SJCRH30 (cell line): ENCODE measurements at places on chromosomes 3 and 15. TPM values are rescaled to one million over a fixed set of nuclear protein-coding genes. Genes with fewer than 3 reads are reported as not detected.

DNA sequence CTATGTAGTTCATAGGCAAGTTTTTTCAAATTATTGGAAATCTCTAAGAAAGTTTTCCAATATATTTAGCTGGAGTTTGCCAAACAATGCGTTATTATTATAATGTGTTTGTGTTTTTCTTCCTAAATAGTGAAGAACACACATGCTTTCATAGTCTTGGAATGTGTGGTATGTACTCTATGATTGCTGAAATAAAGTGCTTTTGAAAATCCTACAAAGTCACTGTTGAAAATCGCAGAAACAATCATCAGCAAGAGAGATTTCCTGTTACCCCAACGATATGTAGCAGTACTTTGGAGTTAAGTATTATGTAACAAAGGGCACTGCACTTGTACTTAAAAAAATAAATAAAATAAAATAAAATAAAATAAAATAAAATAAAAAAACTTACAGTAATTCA, 796.2 kb downstream of the NAALADL2 start:
- H3K27me3 ChIP-seq: no peaks in the 10 kb centered on the region
- H3K36me3 ChIP-seq: no peaks in the 10 kb centered on the region
- DNase-seq: no peak
- H3K4me3 ChIP-seq: no peak overlapping the region
- no peak overlapping the region for H3K27ac ChIP-seq

The TPM1 gene
- total RNA-seq: 57.5 and 58.2 TPM in 2 replicates

DNA sequence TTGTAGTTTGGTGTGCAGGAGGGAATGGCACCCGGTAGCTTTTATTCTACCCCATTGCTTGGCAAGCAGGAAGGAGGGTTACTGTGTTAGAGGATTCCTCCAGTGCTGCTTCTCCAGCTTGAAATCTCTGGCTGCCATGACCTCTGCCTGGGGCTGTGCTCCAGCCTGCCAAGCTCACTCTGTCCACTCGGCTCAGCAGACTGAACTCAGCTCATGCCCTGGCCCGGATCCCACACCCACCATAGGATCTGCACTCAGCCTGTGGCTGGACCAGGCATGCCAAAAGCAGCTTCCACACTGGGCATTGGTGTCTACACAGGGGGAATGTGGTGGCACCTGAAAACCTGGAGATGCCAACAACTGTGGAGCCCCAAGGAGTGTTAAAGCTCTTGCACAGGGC, 26.3 kb downstream of the CLDN16 start:
- no peaks in the 10 kb centered on the region for H3K36me3 ChIP-seq
- H3K27me3 ChIP-seq: no peaks in the 10 kb centered on the region
- no peak overlapping the region for H3K4me3 ChIP-seq
- no peaks in the 10 kb centered on the region for H3K4me1 ChIP-seq
- DNase-seq: no peak

The FRMD5 gene
- total RNA-seq: 0.46 and 0.49 TPM in 2 replicates

DNA sequence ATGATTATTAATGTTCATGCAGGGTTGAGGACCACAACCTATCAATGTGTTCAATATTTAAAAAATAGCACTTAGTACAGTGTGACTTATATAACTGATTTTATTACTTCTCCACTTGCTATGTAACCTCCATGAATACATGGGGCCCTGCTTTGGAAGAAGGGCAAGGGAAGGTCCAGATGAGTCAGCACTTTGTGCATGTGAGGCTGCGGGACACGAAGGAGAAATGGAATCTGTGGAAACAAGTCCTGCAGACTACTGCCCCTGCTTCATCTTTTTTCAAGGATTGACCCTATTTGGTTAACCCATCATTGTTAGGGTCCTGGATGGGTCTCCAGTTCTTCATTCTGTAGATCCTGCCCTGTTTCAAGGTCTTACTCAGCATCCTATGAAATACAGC, 1.6 kb downstream of the NXPE3 start:
- DNase-seq: peak; percentile 62
- peak overlapping the region; percentile 81 for H3K27ac ChIP-seq
- peaks cover 18% of the 10 kb centered on the region for H3K4me1 ChIP-seq
- H3K4me3 ChIP-seq: peak overlapping the region; percentile 88
- peaks cover 36% of the 10 kb centered on the region for H3K36me3 ChIP-seq

- no peaks in the 10 kb centered on the region for H3K36me3 ChIP-seq
- no peaks in the 10 kb centered on the region for H3K4me1 ChIP-seq
- DNase-seq: no peak
- no peak overlapping the region for H3K27ac ChIP-seq
- H3K27me3 ChIP-seq: no peaks in the 10 kb centered on the region
These were observed 210.7 kb upstream of the KCNH8 start for GRCh38 chr3:18937574-18937973.

- DNase-seq: no peak
- H3K36me3 ChIP-seq: no peaks in the 10 kb centered on the region
- H3K27ac ChIP-seq: no peak overlapping the region
- no peak overlapping the region for H3K4me3 ChIP-seq
These were observed 99.4 kb upstream of the MITF start for GRCh38 chr3:69639851-69640250.

GRCh38 chr15:76533060-76533820, 196.7 kb downstream of the ISL2 start:
- H3K27ac ChIP-seq: no peak overlapping the region
- no peaks in the 10 kb centered on the region for H3K27me3 ChIP-seq
- H3K4me3 ChIP-seq: no peak overlapping the region
- H3K36me3 ChIP-seq: no peaks in the 10 kb centered on the region
- no peak for DNase-seq

- no peaks in the 10 kb centered on the region for H3K36me3 ChIP-seq
- no peak for DNase-seq
- no peak overlapping the region for H3K4me3 ChIP-seq
These were observed 3.3 kb upstream of the CA12 start for GRCh38 chr15:63384906-63385305.

GRCh38 chr15:25410649-25411048, 28.2 kb downstream of the UBE3A start:
- no peak for DNase-seq
- H3K4me3 ChIP-seq: no peak overlapping the region
- peaks cover 26% of the 10 kb centered on the region for H3K36me3 ChIP-seq
- H3K27ac ChIP-seq: no peak overlapping the region
- no peaks in the 10 kb centered on the region for H3K4me1 ChIP-seq
- H3K27me3 ChIP-seq: no peaks in the 10 kb centered on the region

The MFGE8 gene
- total RNA-seq: 60.9 and 69.1 TPM in 2 replicates

DNA sequence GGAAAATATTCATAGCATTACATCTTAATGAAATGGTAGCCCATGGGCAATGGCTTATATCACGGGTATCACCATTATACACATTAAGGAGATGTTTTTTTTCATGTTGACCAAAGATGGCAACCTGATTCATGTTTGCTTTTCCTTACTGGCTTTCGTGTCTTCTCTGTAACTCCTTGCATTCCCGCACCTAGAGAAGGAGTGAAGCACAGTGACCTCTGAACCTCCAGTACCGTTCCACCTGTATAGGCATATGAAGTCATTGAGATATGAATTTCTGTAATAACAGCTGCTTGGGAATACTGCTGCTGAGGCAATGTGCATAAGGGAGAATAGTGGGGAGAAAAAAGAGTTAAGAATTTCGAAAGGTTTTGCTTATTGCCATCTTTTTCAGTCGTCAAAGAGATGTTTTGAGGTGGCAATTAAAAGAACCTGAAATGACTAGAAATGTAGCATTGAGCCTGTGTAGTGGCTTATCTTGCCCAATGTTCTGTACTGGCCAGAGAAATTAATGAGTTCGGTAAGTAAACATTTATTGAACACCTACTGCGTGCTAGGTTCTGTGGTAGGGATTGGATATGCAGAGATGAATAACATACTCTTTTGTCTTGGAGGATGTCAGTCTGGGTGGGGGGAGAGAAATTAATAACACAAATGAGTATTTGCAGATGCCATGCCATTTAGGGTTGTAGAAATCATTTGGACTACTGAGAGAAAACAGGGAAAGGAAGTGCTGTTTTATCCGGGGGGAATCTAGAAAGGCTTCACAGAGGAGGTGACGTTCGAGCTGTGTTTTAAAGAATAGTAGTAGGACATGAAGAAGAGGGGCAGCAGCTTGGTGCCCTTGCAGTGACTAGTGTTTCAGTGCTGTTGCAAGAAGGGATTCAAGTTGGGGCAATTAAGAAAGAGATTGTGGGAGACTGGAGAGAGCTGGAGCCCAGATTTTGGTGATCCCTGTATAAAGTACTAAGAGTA, 2.5 kb downstream of the FEM1B start:
- peaks cover 18% of the 10 kb centered on the region for H3K36me3 ChIP-seq
- peaks cover 24% of the 10 kb centered on the region for H3K4me1 ChIP-seq
- peak overlapping the region; percentile 78 for H3K4me3 ChIP-seq

DNA sequence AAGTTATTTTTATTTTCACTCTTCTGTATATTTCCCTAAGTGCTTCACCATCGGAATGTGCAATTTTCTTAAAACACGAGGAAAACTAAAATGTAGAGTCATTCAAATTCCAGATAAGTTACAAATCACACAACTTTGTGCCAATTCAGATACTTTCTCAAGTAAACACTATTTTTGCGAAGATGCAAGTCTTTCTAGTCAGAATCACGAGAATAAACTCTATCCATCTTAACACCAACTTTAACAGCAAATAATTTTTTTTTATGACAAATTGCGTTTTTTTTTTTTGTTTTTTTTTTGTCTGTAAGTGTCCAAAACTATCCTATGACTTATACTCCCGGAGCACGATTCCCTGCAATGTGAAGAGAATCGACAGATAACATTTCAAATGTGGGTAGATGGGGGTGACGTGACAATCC, 1.3 kb downstream of the STAG1 start:
- DNase-seq: no peak
- H3K27ac ChIP-seq: peak overlapping the region; percentile 86
